HepG2 (cell line): ENCODE measurements at places on chromosomes 5 and 9. TPM values are rescaled to one million over a fixed set of nuclear protein-coding genes. Genes with fewer than 3 reads are reported as not detected.

DNA sequence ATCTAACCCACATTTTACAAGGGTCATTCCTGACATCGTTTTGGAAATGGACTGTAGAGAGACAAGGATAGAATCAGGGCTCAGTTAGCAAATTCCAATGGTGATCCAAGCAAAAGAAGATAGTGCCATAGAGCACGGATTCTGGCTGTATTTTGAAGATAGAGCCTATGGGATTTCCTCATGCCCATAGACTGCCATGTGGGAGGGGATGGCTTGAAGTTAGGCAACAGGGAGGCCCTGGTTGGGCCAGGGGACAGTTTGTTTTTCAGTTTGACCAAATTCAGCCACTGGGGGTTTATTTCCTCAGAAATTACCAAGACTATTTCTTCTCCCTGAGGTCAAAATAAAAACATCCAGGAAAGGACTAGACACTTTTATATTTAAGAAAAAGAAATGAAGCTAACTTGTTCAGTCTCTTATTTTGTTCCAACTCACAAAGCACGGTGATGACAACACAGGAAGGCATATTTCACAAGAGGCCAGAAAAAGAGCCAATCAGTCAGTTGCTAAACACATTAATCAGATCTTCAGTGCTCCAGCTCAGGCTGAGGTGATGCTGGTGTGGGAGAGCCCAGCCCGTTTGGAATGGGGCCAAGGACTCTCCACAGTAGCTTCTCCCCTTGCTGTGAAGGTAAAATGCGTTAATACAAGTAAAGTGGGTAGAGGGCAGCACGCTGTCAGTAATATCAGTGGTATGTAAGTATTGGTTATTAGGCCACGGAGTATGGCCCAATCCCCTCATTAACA is 4.4 kb upstream of the DCTN4 start:
- DNase-seq: peak; percentile 80

DNA sequence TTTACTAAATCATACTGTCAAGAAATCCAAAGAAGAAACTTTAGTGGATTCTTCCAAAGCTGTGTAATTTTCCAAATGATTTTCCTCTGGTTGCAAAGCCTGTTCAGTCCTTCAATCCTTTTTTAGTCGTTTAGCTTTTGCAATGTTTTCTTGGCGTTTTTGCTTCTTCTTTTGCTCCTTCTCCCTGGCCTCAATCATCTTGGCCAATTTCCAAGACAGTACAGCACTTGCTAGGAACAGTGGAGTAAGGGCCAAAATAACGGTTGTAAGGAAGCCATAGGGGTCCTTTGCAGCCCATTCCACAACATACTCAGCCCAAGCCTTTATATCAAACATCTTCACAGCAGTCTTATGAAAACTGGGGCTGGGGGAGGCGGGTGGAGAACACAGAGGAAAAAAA is 2.4 kb downstream of the SMIM15 start:
- no peak for DNase-seq

- peak; percentile 43 for DNase-seq
Observed at GRCh38 chr5:140239939-140240700, 62.8 kb downstream of the PFDN1 start.

GRCh38 chr9:89865357-89865756 is 260.5 kb downstream of the GADD45G start:
- DNase-seq: no peak

DNA sequence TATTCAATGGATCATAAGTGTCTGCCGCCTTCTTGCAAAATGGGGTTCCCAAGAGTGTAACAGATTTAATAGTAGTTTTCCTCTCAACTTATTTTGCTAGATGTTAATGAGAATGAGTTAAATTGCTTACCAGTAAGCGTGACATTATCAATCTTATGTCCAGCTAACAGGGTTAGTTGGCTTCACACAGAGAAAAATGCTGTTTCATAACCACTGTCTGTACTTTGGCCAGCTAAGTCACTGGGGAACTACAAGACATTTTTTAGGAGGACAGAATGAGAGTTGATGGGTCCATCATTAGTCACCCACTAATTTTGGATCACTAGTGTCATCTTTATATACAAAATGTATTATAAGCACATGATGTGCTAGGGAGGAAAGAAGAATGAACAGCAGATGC is 1.4 kb downstream of the CDC37L1 start:
- DNase-seq: peak; percentile 38

DNA sequence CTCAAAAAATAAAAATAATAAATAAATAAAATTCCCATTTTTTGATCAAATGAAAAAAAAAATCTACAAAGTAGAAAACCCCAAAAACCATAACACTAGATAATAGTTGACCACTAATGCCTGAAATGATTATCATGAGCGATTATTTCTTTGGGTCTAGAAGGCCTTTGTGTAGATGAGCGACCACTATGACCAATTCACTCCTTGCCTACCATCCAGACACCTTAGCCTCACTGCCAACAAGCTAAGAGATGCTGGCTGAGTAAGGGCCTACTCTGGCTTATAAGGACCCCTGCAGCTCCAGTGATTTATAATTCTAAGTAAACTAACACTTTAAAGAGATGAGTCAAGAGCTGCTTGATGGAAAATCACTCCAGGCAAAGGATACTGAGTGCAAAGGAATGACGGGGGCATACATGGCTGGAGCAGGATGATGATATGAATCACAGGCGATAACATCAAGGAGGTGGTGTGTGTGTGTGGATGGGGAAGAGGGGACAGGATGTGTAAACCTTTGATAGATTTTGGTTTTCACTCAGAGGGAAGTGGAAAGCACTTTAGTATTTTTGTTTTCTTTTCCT is 4.8 kb upstream of the F2RL1 start:
- DNase-seq: peak; percentile 43

DNA sequence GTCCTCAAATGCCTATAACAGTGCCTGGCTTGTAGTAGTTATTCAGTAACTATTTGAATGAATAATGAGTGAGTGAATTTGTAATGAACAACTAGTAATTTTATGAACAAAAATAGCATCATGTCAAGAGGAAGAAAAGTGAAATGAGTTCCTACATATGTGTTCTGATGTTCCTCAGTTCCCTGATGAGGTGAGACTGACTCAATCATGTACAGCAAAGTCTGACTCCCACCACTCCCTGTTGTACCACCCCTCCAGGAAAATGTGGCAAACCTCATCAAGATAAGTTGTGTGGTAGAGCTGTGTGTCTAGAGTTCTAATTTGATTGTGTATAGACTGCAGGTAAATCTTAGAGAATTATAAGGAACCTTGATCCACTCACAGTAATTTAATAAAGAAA is 201.6 kb downstream of the GOLPH3 start:
- no peak for DNase-seq

- no peak for DNase-seq
Observed at GRCh38 chr5:113357696-113358476, 76.9 kb downstream of the TSSK1B start.

- DNase-seq: no peak
Observed at GRCh38 chr5:142725231-142726187, 39.6 kb upstream of the FGF1 start.

DNA sequence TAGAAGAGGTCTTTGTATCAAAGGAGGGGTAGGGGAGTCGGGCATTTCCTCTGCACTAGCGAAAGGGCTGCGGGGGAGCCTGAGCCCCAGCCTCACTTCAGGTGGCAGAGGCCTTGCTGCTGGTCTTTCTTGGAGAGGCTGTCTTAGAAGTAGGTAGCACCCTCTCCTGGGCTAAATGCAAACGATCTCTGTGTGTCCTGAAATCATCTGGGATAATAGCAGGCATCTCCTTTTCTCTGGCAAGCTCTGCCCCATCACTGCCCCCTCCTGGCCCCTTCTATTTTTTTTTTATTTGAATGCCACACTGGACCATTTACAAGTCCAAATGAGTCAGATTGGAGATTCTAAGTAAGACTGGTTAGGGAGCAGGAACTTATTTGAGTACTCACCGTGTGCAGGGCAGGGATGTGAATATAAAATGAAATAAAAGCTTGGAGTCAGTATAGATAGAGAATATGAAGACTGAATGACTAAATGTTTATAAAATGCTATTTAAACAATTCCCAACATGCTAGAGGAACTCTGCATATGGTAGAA is 137.1 kb downstream of the FGF1 start:
- DNase-seq: peak; percentile 88

DNA sequence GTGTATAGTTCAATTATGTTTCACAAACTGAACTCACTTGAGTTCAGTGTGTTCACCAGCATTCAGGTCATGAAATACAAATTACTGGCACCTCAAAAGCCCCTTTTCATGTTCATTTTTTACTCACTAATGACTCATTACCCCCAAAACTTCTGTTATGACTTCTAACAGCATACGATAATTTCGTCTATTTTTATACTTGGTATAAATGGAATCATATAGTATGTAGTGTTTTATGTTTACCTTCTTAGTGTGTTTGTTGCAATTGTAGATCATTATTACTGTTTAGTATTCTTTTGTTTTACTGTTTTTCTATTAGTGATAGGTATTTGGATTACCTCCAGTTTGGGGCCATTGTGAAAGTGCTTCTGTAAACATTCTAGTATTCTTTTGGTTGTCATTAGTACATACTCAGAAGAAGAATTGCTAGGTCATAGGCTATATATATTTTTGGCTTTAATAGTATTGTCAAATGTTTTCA is 33.4 kb downstream of the DDX4 start:
- DNase-seq: no peak

GRCh38 chr5:123800640-123801039 is 288.7 kb downstream of the CSNK1G3 start:
- no peak for DNase-seq

DNA sequence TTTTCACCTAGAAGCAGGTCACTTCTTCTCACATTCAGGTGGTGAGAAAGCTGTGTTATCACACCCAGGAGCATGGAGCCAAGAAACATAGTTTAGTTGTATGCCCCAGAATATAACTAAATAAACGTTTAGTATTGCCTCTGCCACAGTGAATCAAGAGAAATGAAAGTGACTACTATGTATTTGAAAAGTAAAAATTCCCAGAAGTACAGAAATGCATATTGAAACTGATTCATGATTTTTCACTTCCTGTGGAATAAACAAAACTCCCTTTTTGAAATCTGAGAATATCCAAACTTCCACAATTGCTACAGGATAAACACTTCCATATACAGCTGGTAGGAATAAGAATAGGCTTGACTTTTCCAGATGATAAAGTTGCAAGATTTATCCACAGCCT is 15.3 kb upstream of the NINJ1 start:
- DNase-seq: no peak

DNA sequence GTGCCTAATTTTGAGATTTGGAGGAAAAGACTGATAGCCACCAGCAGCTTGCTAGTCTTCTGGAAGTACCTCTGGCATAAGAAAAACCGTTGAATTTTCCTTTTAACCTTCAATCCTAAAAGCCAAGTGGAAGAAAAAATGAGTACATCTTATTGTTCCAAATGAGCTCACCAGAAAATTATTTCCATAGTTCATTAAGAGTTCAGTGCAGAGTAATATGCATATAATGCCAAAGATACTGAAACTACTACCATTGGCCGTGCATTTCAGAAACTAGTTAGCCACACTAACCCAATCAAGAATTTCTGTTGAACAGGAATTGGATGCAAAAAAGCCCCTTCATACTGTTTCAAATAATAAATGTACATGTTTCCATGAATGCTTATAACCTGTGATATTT is 607.9 kb downstream of the KCTD16 start:
- DNase-seq: no peak

DNA sequence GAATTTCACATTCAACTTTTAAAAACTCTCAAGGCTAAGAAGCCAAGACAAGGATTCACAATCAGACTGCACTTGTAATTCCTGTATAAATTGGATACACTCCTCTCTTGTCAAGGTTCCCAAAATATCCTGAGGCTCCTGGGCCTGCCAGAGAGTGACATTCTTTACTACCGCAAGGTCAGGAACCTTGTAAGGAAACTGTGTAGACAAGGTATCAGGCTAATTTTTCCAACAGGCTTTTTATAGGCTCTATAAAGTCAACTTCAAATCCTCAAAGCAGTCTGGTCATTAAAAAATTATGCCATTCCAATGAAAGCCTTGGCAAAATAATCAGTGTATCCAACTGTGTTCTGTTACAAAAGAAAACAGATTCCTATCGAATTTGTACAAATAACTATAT is 15.5 kb upstream of the PAIP1 start:
- no peak for DNase-seq

FSTL4 gene
- polyA plus RNA-seq: 3.0 and 3.9 TPM in 2 replicates

CARTPT gene
- polyA plus RNA-seq: not detected in 2 replicates

SAXO1 gene
- not detected in 2 replicates for polyA plus RNA-seq

TUSC1 gene
- polyA plus RNA-seq: not detected in 2 replicates

ZNF366 gene
- polyA plus RNA-seq: not detected in 2 replicates

GGTA1 gene
- polyA plus RNA-seq: not detected in 2 replicates

PTTG1 gene
- 53.0 and 102 TPM in 2 replicates for polyA plus RNA-seq

SH3GL2 gene
- 0.03 TPM in 1 of 2 replicates, not detected in the other for polyA plus RNA-seq

SNCAIP gene
- not detected in 2 replicates for polyA plus RNA-seq

SHOC1 gene
- not detected in 2 replicates for polyA plus RNA-seq

EFCAB9 gene
- polyA plus RNA-seq: not detected in 2 replicates

TLR4 gene
- 0.07 TPM in 2 replicates for polyA plus RNA-seq

TRAF1 gene
- 1.0 and 1.8 TPM in 2 replicates for polyA plus RNA-seq
